ENCODE measurements at places on chromosomes 1 and 21.
A peak's percentile ranks its signal among the peaks of the same experiment; 100 is the strongest.

- no peak for DNase-seq
Measured at GRCh38 chr1:201624741-201625225, 85.9 kb downstream of the NAV1 start.

DNA sequence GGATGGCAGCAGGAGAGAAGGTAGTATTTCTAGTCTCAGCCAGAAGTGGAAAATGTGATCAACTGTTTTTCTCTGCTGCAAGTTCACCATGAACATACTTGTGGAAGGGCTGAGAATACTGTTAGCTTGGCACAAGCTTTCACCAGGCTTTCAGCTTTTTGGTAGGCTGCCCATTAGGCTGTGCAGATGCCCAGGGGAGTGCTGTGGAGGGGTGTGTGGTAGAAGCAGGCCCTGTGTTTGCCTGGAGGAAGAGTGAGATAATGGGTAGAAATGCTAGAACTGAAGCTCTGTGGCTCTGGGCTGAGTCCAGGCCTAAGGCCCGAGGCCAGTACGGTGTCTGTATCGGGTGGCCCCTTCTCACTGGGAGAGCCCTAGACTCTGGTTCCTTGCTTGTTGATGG is 9.8 kb downstream of the DNAJC6 start:
- peak; percentile 80 for DNase-seq

DNA sequence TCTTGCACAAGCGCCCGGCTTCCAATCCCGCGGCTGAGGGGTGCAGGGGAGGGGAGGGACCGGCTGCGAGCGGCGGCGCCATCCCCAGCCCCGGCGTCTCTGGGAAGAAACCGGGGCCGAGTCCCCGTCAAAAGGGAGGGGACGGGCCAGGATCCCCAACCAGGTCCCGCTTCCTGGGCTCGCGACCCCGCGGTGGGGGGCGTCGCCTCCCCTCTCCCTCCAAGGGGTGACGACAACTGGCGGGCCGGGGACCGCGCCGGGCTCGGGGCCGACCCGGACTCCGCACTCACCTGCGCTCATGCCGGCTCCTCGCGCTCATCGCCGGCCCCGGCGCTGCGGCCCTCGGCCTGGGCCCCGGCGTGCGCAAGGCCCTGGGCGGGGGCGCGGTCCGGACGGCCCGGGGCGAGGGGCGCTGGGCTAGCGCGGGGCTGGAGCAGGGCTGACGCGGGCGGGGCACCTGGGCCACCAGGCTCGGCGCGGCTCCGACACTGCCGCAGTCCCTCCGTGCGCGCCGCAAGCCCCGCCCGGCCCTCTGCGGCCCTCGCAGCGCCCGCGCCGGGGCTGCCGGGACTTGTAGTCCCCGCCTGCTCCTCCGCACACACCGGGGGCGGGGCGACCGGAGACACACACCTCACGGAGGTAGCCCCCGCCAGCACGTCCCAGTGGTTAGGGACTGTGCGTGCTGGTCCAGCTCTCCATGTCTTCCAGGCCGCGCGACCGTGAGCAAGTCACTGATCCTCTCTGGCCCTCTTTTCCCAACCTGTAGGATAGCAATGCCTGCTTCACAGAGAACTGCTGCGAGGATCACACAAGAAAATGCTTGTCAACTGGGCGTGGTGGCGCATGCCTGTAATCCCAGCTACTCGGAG is at the start of gene ATP13A2:
Gene ATP13A2 (minus strand): TSS at position 490 of the 869 bp plus-strand sequence. CDS start 190 bp downstream, at position 300.
- peak; percentile 86 for DNase-seq

DNA sequence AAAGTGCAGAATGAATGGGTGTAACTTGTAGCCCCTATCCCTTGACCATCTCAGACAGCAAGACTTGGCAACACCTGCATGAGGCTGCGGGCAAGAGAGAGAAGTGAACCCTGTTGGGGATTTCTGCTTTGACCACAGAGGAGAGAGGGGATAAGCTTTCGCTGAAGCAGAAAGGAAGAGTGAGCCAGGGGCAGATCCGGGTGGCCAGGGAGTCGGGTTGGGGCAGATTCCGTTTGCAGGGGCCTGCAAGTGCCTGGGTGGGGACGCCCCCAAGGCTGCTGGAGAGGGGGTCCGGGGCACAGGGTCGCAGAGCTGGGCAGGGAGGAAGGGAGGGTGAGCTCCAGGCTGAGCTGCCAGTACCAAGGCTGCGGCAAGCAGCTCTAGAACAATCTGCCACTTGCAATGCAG is 25.3 kb upstream of the PIK3CD start:
- DNase-seq, result peak; percentile 9

Data from hematopoietic multipotent progenitor cell treated with erythropoietin and hydrocortisone succinate and interleukin-3 and kit ligand, for 6 days (in vitro differentiated cells).